ENCODE measurements at places on chromosomes 11 and 22.

- DNase-seq: no peak
Observed at GRCh38 chr11:32610797-32611352, 27.2 kb downstream of the EIF3M start.

DNA sequence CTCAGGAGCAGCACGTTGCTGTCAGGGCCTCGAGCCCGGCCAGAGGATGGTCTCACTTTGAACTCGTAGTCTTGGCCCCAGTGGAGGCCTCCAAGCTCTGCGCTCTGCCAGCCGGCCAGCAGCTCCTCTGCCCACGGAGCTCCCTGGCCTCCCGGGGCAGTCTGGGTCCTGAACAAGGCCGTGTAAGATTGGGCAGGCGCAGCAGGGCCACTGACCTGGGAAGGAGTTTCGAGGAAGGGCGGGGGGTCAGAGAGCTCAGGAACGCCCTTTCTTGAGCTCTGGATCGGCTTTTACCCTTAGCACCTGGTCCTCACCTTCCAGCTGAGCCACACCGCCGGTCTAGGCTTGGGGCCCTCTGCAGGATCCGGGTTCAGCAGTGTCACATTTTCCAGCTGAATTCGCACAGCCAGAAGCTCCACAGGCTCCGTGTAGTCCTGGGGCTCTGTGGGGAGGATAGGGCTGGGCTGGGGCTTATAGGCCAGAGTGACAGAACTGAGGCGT, 2.1 kb downstream of the ROBO4 start:
- DNase-seq: no peak

DNA sequence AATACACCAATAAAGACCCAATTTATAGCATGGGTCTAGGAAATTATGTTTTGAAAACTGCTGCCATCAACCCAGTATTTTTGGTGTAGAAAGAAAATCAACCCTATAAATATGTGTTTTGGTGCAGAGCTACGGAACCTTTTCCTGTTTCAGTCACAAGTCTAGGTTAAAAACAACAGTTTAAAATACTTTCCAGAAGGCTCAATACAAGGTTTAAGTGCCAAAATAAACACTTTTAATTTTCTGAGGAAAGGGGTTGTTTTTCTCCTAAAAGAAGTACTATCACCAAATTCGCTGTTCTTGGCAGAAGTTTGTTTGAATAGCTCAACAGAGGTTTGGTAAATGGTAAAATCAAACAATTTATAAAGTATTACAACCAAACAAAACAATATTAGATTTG, 201.3 kb downstream of the TMEM135 start:
- no peak for DNase-seq

DNA sequence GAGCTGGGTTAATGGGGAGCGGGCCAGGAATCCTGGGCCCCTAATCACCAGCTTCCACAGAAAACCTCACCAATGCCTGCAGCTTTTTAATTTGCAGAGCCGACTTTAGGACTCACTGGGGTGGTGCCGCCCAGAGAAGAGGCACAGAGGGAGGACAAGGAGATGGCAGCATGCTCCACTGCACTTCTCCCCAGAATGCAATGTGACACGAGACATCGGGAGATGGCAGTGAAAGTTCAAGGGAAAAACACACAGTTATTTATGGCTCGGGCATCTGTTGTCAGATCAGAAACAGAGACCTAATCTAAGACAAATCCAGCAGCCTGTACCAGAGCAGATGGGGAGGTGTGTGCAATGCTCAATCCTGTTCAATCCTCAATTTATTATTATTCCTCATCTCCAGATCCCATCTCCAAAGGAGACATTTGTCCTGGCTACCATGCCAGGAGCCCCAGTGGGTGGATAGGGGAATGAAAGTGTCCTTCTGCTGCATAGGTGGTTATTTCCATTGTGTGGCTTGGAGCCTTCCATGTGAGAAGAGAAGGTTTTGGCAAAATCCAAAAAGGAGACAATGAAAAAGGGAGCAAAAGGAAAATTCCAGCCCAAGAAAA, 250.0 kb downstream of the NXPE2 start:
- no peak for DNase-seq

- DNase-seq: peak; percentile 88
Observed at GRCh38 chr22:28882878-28883656, at the start of gene ZNRF3. Gene ZNRF3, plus strand, starts transcription at chr22:28883572. Its CDS starts 195 bp downstream, at chr22:28883767.

- DNase-seq: peak; percentile 26
Observed at GRCh38 chr11:86202013-86202336, 42.6 kb upstream of the EED start.

- no peak for DNase-seq
Observed at GRCh38 chr11:78651136-78651775, 76.6 kb upstream of the NARS2 start.

DNA sequence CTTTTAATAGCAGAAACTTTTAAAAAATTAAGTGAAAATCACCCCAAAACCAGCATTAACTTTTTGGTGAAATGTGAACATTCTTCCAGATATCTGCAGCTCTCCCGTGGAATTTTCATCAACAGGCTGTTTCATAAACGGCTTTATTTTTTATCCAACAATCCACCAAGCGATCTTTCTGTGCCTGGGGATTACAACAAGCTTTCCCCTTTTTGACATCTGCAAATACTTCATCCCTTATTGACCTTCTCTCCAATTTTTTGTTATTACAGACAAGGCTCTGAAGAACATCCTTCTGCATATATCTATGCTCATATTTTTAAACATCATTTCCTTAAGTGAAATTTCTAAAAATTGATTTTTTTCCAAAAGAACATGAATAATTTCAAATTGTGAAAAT, 5.8 kb upstream of the SERPINH1 start:
- no peak for DNase-seq

- no peak for DNase-seq
Observed at GRCh38 chr11:61769169-61769920, 16.9 kb downstream of the MYRF start.

- peak; percentile 62 for DNase-seq
Observed at GRCh38 chr11:1050581-1051355, 14.2 kb upstream of the MUC6 start.

GRCh38 chr11:103396237-103396636, 287.0 kb downstream of the DYNC2H1 start:
- no peak for DNase-seq

DNA sequence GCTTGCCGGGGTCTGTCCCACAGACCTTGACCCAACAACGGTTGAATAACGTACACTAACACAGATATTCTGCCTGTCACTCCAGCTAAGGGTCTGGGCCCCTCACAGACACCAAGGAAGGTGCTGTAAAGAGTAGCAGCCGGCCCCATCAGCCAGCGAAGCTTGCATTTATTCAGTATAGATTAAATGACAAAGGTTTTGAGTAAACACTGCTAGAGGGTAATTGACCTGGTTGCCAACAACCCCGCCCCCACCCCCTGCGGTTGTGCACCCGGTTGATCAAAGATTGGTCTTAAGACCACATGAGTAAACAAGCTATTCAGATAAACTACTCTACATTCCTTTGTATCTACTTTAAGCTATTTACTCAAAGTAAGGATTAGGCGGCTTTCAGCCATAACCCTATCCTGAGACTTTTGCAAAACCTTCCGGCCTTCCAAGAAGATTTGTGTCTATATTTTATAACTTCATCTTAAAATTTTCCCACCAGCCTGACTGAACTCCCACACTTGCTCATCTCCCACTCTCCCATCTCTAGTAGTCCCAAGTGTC, 4.8 kb upstream of the CKAP5 start:
- DNase-seq: no peak

- DNase-seq: no peak
Observed at GRCh38 chr11:75330291-75330690, 21.2 kb downstream of the ARRB1 start.

Data from CD4-positive, alpha-beta T cell (primary cell).